NCI-H2107 (cell line): ENCODE measurements at places on chromosomes 1 and 21.

GRCh38 chr1:242435200-242435599, 89.3 kb downstream of the PLD5 start:
- no peak for DNase-seq

DNA sequence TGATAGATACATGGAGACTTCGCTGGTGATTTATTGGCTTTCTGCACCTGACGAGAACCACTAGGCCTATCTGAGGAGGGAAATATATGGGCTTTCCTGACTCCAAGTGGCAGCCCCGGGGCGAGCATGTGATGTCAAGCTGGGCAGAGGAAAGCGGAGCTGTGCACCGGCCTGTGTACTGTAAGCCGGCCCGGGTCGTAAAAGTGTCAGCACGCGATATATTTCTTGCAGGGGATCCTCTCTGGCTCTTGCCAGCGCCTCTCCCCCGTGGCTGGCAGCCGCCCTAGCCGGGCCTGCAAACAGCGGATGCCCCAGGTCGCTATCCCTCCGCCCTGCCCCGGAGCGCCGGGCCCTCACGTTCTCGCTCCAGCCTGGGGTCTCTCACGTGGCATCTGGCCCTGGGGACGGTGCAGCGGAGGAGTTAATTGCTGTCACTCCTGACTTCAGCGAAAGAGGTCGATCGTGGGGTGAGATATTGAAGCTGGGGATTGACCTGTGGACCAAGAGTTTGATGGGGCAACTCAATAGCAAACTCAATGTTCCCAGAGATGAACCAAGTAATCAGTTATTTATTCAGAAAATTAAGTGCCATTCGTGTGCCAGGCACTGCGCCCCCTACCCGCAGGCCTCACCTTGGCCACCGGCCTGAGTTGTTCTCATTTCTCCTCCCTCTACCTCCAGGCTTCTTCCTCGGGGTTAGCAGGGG, 41.0 kb upstream of the HAO2 start:
- peak; percentile 19 for DNase-seq

- no peak for DNase-seq
Observed at GRCh38 chr21:44551340-44551961, at the start of gene KRTAP10-2. Gene KRTAP10-2, minus strand, starts transcription at chr21:44551505. Its CDS starts 47 bp downstream, at chr21:44551458.

DNA sequence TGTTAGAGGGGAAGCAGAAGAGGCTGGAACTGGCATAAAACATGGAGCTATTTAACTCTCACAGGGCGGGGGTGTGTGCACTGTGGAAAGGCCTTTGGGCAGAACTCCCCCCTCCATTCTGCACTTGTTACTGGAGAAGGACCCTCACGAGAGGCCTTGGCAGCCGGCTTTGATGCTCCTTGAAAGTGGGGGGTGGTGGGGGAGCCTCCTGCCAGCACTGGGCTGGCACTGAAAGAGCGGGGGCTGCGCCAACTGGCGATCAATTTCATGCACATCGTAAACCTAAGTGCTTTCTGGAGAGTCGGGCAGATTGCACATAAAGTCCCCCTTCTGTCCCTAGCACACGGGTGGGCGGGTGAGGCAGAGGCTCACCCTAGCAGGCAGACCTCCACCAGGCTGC, 28.9 kb downstream of the FOXO6 start:
- peak; percentile 57 for DNase-seq

DNA sequence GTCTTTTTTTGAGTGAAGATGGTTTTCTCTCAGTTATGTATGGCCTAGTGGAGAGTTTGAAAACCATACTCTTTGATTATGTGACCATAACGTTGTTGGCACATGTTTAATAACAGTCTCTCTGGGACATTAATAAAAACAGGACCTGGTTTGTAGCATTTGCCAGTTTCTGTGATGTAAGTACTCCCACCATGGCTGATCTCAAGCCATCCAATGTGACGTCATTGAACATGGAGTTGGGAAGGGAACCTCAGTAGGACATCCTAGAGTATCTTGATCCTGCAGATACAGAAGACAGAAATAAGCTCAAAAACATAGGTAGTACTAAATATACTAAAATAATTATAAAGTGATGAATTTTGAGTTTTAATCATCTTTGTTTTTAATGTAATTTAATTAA, 107.0 kb downstream of the ACTL8 start:
- DNase-seq: no peak
